ENCODE measurements at places on chromosomes 11 and 22.
A peak's percentile ranks its signal among the peaks of the same experiment; 100 is the strongest.

DNA sequence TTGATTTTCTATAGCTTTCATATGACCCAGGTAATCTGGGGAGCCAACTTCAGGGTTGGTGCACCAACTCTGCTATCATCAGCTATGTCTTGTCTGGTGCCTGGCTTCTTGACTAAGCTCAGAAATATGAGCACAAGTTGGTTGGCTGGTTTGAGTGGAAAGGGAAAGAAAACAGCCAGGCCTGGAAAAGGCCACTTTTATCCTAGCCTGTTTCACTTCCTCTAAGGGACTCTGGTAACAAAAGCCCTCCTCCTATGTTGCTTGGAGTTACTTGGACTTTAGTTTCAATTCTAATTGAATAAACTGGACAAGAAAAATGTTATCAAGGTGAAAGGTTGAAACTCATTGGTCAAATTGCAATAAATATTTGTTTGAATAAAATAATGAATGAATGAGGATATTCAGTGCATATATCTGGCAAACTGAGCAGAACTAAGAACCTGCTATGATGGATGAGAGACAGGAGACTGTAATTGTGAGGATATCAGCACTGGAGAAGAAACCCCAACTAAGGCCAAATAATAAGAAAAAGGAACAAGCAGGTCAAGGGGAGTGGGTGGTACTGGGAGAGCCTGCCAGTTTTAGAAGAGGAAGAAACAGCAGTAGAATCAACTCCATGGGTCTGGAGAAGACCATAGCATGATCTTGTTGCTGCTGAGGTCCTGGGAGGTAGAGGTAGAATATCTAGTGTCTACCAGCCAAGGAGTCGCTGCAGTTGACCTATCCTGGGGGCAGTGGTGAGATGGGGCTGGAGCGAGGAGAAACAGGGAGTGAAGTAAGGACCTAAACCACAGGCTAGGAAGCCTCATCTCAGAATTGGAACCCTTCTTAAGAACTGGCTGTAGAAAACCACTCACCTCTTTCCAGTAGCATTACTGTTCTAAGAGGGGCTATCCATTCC is 8.2 kb downstream of the ROBO4 start:
- DNase-seq, result no peak

- no peak for DNase-seq
Measured at GRCh38 chr11:122765487-122766131, 72.7 kb upstream of the CRTAM start.

DNA sequence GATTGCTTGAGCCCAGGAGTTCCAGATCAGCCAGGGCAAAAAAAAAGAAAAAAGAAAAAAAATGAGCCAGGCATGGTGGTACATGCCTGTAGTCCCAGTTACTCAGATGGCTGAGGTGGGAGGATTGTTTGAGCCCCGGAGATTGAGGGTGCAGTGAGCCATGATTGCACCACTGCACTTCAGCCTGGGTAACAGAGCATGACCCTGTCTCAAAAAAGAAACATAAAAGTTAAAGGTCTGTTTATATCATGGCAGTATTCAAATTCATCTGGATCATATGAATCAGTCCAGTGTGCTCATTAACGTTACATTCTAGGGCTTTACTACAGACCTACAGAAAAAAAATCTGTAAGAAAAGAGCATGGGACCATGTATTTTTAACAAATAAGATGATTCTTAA is 13.9 kb downstream of the HSD17B12 start:
- no peak for DNase-seq

DNA sequence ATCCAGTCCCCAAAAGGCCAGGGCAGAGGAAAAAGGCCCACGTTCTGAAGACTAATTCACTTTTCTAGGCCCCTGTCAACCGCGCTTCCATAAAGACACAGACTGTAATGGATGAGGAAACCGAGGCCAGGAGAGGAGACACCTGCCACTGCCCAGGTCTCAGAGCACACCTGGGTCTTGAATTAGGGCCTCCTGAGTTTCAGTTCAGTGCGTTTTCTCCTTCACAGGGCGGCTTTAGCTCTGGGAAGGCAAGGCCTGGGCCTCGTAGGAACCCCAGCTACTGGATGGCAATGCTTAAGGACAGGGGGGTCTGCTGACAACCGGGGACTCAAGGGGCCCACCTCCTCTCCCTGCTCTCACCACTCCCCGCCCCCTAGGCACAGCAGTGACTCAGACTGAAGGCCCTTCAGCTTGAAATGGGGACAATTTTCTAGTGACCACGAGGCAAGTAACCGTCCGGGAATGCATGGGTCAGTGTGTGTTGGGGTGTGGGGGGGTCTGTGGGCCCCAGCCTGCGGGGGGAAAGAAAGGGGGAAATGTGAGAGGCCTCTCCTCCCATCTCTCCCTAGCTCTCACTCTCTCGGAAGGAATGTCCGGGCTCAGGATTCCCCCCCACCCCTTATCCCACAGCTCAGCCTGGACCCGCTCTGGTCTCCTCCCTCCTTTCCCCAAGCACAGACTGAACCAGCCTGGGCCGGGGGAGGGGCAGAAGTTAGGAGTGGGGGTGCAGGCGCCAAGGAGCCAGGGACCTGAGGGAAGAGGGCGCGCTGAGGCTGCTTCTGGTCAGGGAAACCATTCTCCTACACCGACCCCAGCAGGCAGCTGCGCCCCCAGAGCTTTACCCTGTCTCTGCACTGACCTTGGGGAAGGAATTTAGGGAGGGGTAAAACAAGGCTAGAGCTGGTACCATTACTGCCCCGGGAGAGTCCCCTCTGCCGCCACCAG is 17.2 kb downstream of the CREB3L1 start:
- no peak for DNase-seq

- DNase-seq, result peak; percentile 43
Measured at GRCh38 chr22:36536717-36537116, 7.8 kb upstream of the EIF3D start.

GRCh38 chr11:2572491-2573239 is 127.1 kb downstream of the KCNQ1OT1 start:
- DNase-seq, result no peak

DNA sequence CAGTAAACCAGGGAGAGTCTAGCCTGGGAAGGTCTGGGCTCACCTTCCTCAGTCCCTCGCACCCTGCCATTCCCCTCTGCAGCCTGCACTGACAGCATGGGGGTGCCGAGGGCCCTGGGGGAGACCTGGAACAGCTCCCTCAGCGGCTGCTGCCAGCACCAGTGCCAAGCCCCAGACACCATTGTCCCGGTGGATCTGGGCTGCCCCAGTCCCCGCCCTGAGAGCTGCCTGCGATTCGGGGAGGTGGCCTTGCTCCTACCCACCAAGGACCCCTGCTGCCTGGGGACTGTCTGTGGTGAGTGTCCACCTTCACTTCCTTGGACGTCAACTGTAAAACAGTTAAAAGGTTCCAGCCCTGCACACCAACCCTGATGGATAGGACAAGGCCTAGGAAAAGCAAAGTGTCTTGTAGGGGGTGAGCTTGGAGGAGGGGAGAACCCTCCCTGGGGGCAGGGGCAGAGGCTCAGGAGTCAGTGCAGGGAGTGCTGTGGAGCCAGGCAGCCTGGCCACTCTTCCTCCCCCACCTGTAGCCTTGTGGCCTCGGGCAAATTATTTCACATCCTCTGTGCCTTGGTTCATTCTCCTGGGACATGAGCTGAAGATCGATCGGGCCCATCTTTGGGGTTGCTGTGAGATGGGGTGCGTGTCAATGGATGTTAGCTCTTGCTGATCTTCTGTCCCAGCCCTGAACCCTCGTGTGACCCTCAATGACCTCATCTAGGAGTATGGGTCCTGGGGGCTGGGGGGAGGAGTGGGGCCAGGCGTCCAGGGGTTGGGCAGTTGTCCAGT is 85.2 kb upstream of the MYOD1 start:
- no peak for DNase-seq

DNA sequence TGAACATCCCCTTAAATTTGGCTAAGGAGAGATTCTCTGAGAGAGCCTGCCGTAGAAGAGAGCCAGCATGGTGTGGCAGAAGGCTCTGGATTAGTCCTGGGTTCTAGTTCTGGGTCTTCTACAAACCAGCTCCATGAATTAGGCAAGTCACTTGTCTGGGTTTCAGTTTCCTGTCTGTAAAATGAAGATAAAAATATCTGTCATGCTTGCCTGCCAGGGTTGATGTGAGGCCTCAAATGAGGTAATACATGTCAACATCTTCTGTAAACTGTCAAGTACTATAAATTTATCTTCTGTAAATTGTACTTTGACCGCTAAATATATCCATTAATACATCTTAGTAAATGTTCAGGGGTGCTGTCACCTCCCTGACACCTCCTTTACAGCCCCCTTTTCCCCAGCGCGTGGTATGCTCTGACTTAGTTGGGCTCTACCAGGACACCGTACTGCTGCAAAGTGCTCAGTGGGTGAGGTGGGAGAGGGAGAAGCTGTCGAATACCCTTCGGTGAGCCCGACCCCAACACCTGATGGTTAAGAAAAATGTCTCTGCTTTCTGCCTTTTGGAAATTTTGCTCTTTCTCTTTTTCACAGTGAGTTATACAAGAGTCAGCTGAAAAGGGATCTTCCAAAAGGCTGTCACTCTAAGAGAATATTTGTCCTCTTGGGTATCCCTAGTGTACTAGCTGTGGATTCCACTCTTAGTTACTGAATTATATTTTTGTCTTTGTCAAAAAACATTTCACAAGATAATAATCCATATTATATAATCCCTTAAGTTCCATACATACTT is 15.0 kb downstream of the RBX1 start:
- DNase-seq, result no peak

- no peak for DNase-seq
Measured at GRCh38 chr11:68763926-68764657, 12.8 kb upstream of the TESMIN start.

DNA sequence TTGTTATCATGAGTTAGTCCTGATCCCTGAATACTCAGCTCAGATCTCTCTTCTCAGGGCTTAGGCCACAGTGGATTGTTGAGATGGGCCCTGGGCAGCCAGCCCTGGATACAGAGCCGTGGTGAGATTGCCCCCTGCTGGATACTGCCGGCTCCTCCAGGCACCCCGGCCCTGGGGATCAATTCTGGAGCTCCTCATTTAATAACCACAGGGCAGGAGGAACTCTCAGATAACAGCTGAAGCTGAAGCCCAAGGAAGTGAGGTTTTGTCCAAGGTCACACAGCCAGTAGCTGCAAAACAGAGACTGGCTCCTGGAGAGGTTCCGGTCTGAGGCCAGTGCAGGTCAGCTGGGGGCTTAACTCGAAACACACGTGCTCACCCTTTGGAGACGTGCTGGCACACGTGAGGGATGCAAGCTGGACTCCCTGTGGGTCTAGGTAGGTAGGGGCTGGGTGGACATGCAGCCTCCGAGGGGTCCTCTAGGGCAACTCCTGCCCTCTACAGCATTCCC is 16.0 kb downstream of the USH1C start:
- DNase-seq, result peak; percentile 24

GRCh38 chr11:70155386-70155785 is 47.7 kb upstream of the FADD start:
- no peak for DNase-seq

DNA sequence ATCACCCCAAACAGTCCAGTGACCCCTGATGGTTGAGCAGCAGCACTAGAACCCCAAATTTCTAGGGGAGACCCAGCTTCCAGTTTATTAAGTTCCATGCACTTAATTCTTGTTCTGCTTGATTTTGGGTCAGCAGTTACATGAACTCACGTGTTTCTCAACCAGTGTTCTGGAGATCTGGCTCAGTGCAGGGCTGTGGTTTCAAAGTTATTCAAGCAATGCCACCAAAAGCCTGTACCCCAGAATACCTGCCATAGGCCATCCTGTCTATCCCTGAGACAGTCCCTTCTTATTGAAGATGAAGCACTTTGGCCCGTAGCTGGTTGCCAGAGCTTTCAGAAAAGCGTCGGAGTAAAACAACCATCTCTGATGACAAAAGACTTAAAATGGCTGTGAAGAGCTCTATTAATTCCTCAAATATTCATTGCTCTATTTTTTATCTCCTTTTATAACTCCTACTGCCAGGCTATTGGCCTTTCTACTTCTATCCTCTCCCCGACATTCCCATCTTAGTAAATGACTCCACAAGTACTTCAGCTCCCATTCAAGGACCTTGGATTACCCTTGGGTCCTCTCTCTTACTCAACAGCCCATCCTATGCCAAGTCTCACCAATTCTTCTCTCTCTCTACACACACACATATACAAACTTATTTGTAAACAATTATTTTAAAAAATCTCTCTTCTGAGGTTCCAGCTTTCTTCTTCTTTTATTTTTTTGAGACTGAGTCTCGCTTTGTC is 18.0 kb upstream of the VPREB1 start:
- DNase-seq, result no peak

DNA sequence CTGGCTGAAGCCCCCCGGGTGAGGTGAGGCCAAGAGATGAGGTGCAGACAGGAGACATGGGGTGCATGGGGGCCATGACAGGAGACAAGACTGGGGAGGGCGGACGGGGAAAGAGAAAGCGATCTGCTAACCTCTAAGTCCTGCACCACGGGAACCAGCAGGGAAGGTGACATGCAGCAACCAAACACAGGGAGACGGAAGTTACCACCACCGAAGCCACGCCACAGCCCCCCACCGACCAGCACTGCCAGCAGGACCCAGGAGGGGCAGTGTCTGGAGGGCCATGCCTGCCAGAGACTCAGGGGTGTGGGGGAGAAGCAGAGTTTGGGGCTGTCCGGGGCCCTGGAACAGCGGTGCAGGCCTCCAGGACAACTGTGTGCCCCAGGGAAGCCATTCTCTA is 14.1 kb upstream of the RASL10A start:
- DNase-seq, result no peak

GRCh38 chr11:76030968-76031590 is 175.2 kb downstream of the WNT11 start:
- no peak for DNase-seq

DNA sequence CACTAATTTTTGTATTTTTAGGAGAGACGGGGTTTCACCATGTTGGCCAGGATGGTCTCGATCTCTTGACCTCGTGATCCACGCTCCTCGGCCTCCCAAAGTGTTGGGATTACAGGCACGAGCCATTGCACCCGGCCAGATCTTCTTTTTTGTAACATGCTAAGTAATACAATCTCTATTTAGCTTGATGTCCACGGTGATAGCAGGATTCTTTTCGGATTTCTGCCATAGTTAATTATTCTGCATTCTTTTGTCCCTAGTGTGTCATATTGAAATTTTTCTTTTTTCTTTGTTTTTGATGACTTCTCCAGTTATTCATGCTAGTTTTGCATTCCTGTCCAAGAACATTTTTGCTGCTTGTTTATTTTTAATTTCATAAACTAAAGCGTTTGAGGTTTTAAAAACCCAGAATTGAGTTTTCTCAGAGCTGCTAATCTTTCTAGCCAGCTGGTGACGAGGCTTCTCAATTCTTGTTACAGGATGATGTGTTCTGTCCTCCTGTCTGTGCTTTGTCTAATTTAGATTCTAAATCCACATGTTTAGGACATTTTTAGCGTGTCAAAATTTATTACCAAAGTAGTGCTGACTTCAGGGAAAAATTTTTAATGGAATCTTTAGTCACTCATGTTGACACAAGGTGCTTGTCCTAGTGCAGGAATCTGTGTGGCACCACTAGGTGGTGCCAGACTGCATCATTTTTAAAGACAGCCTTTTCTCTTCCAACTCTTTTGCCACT is 21.8 kb downstream of the NF2 start:
- no peak for DNase-seq

- DNase-seq, result no peak
Measured at GRCh38 chr11:129285402-129285786, 90.3 kb upstream of the BARX2 start.

- no peak for DNase-seq
Measured at GRCh38 chr11:108857382-108857781, 192.5 kb downstream of the DDX10 start.

Data from NCI-H510A (cell line).